Dermis microvascular lymphatic vessel endothelial cell (primary cell): ENCODE measurements at places on chromosomes 13 and 19.

- no peak for DNase-seq
Measured at GRCh38 chr13:105016266-105016665, 1519.2 kb downstream of the EFNB2 start.

DNA sequence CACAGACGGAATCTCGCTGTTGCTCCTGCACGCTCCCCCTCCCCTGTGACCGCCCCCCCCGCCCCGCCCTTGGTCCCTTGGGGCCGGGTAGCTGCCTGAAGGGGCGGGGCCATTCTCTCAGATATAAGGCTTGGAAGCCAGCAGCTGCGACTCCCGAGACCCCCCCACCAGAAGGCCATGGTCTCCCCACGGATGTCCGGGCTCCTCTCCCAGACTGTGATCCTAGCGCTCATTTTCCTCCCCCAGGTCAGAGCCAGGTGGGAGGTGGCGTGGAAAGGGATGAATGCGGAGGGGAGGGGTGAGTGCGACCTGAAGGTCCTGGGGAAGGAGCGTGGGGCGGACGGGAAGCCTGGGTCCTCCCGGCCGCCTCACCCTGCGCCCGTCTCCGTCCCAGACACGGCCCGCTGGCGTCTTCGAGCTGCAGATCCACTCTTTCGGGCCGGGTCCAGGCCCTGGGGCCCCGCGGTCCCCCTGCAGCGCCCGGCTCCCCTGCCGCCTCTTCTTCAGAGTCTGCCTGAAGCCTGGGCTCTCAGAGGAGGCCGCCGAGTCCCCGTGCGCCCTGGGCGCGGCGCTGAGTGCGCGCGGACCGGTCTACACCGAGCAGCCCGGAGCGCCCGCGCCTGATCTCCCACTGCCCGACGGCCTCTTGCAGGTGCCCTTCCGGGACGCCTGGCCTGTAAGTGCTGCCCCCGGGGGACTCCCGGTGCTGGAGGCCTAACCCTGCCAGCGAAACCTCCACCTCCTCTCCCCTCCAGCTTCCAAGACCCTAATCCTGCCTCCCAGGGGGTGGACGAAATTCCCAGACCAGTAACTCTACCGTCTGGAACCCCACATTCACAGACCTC is at the start of gene DLL3:
DLL3 (plus strand) TSS at position 150 of the 845 bp plus-strand sequence; CDS start at position 178, 28 bp downstream.
- no peak for DNase-seq

GRCh38 chr19:2062389-2062729 is 11.3 kb upstream of the MKNK2 start:
- no peak for DNase-seq

- DNase-seq: peak; percentile 90
Measured at GRCh38 chr19:35269438-35270117, 816 bp downstream of the USF2 start.

DNA sequence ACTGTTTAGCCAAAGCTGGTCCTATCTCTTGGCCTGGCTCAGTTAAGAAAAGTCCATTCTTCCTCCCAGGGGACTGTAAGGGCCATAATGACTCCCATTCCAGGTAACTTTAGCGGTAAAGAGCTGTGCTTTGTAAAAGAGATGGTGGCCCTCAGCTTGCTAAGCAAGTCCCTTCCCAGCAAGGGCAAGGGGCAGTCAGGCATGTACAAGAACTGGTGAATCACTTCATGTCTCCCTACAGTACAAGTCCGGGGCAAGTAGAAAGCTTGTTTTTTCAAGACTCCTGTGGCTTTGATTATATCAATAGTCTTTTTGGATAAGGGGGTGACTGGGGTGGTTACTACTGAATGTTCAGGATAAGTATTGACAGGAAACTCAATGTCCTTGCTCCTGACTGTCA is 88.9 kb downstream of the SLC25A15 start:
- no peak for DNase-seq

DNA sequence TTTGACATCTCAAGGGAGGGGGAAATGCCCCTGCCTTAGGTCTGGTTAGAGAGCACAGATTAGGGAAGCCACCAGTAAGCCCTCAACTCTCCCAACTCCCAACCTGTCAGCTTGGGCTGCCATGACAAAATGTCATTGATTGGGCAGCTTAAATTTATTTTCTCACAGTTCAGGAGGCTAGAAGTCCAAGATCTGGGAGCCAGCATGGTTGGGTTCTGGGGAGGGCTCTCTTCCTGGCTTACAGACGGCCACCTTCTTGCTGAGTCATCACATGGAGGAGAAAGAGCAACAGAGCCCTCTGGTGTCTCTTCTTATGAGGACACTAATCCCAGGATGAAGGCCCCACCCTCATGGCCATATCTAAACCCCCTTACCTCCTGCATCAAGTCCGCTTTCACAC is 24.2 kb downstream of the C19orf12 start:
- DNase-seq: no peak

DNA sequence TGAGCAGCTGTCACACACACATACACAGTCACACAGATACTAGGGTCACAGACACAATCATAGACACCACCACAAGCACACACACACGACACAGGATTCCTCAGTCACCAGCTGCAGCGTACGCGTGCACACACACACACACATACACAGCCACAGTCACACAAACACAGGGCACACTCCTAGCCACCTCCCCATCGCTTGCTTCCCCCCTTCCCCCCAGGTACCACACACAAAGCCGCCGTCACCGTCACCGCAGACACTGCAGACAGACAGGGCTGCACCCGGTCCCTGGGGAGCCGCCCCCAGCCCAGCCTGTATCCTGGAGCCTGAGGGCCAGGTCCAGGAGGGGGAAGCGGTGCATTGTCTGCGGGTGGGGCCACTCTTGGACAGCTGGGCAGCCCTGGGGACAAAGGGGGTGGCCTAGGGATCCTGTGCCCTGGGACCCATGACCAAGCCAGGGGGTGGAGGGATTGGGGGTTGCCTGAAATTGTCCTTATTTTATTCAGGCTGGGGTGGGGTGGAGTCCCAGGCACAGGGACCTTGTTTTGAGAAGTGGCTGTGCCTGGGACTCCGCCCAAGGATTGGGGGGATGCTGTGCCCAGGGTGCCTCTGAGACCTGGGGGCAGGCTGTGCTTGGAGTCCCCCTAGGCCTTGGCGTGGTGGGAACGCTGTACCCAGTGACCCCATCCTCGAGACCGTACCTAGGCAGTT is 957 bp downstream of the NUMBL start:
- no peak for DNase-seq

GRCh38 chr13:108195861-108196260 is 19.5 kb downstream of the LIG4 start:
- no peak for DNase-seq

DNA sequence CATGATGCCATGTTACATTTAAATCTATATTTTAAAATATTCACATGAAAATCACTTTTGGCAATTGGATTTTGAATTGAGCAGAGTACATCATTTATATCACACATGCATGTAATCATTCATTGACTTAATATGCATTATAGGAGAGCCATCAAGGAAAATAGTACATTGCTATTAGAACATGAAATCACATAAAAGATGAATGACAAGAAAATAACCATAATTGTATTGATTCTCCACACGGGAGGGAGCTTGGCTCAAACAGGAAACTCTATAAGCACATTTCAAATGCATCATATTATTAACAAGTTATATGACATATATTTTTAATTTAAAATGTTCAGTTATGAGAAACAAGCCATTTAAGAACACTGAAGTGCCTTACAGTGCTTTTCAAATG is 208.6 kb upstream of the PRR20A start:
- DNase-seq: no peak

DNA sequence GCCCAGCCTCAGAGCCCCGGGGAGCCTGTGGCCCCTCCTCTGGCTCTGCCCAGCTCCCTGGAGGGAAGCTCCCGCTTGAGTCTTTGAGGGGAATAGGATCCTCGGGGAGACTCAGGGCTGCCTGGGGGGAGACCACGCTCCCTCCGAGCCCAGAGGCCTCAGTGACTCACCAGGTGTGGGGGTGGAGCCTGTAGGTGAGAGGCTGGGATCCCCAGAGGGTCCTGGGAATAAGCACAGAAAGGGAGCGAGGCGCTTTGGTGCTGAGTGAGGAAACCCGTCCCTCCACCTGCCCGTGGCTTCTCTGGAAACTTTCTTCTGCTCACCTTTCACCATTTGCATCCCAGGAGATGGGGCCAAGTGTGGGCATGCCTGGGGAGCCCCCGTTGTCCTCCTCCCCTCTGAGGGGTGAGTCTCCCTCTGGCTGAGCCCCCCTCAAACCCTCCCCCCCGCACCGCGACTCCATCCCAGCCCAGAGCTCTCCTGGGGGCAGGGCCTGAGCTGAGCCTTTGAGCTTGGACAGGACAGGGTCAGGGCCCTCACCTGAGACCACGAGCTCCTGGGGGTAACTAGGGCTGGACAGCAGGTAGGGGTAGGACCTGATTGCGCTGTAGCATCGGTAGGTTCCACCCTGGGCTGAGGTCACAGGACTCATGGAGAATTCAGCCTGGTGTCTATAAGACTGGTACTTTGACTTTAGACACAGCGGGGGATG is 2.7 kb downstream of the LILRB5 start:
- DNase-seq: no peak

DNA sequence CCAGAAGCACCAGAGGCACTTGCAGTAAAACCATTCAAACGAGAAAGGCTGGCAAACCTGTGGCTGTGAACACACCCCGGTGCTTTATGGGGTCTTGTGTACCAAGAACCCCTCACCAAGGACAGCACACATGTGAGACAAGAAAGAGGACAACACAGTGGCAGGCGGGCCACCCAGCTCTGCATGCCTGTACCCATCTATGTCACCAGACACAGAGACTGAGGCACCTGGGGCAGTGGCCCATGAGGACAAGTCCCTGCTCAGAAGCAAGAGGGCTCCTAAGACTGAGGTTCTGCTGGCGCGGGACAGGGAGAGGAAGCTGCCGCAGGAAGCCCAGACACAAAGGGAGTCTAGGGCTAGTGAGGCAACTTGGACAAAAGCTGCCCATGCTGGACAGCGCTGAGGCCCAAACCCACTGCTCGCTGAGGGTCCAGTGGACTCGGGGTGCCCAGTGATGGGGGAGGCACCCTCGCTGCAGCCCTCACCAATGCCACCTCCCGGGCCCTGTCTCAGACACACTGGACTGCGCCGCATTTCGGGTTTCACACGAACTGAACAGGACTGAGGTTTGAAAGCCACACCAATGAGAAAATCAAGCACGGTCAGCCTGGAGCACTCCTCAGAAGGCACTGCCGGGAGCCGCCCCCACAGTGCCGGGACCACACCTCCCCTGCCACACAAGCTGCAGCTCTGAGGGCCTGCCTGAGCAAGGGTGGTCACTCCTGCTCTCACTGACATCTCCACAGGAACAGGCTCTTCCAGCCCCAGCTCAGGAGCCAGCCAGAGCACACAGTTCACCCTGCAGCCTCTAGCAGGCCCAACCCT is 232.7 kb downstream of the TUBA3C start:
- DNase-seq: no peak

GRCh38 chr13:36907821-36908220 is 12.2 kb downstream of the SMAD9 start:
- no peak for DNase-seq

- DNase-seq: no peak
Measured at GRCh38 chr13:26956522-26957142, 196.0 kb upstream of the GPR12 start.

- peak; percentile 27 for DNase-seq
Measured at GRCh38 chr13:113005076-113005865, 36.3 kb downstream of the MCF2L start.

DNA sequence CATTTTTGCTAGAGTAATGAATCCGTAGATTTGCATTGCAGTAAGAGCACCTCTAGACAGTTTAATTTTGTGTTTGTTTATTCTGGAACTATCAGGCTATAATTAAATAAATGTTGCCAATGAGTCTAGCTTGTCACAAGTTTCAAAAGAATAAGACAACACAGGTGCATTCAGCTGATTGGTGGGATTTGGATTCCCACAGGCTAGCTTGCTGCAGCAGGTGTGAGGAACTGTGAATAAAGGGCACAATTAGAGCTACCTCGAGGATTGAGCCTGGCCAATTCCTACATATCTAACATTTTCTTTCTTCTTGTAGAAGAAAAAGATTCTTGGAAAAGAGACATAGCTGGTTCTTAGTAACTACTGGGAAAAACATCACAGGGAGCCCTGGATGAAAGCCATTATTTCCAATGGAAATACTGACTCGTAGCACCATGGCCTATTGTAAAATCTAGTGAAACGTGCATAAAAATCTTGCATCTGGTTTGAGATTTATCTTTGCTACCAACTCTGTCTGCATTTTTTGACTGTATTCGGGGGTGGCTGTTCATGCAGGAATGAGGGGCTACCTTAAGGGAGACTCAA is 360.9 kb downstream of the FGF9 start:
- DNase-seq: no peak

- no peak for DNase-seq
Measured at GRCh38 chr13:25744178-25744577, 307.6 kb downstream of the SHISA2 start.

DNA sequence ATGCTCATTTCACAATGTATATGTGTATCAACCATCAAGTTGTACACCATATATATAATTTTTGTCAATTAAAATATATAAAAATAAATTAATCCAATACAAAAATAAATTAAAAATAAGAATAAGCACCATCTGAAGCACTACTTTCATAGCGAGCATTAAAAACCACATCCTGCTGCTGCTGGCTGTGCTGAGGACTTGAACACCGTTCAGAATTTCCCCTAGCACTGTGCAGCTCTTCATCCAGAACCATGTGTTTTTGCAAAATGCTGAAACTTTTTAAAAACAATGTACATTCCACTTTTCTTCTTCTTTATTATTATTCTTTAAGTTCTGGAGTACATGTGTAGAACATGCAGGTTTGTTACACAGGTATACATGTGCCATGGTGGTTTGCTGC is 40.0 kb upstream of the FOXO1 start:
- DNase-seq: no peak

- DNase-seq: no peak
Measured at GRCh38 chr13:112638919-112639318, 50.9 kb upstream of the ATP11A start.

- peak; percentile 46 for DNase-seq
Measured at GRCh38 chr13:48110931-48111721, 16.2 kb upstream of the MED4 start.

GRCh38 chr19:3094601-3095440 is 659 bp downstream of the GNA11 start:
- DNase-seq: no peak

- peak; percentile 87 for DNase-seq
Measured at GRCh38 chr13:79631051-79631659, 150.2 kb downstream of the NDFIP2 start.
